NCI-H2081 (cell line): ENCODE measurements at places on chromosomes 2 and 18.

GRCh38 chr2:17373741-17374140 lies 144.5 kb downstream of the RAD51AP2 start:
- DNase-seq: no peak

DNA sequence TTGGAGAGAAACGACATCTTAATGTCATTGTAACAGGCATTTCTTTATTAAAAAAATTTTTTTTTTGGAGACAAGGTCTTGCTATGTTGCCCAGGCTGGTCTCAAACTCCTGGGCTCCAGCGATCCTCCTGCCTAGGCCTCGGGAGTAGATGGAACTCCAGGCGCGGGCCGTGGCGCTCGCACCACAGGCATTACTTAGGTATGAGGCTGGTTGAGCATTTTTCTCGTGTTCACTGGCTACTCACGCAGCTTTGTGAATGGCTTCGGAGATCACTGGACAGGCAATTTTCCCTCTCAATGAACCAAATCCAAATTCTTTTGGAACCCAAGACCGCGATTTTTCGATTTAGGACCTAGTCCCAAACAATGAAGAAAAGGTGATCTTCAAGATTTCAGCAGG lies 795 bp upstream of the TCF7L1 start:
- DNase-seq: no peak

DNA sequence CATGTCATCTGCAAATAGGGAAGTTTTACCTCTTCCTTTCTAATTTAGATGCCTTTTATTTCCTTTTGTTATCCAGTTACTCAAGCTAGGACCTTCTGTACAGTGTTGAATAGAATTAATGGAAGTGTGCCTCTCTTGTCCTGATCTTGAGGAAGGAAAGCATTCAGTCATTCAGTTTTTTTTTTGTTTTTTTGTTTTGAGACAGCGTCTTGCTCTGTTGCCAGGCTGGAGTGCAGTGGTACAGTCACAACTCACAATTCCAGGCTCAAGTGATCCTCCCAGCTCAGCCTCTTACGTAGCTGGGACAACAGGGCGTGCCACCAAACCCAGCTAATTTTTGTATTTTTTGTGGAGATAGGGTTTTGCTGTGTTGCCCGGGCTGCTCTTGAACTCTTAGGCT lies 203.9 kb upstream of the ALPP start:
- DNase-seq: no peak

DNA sequence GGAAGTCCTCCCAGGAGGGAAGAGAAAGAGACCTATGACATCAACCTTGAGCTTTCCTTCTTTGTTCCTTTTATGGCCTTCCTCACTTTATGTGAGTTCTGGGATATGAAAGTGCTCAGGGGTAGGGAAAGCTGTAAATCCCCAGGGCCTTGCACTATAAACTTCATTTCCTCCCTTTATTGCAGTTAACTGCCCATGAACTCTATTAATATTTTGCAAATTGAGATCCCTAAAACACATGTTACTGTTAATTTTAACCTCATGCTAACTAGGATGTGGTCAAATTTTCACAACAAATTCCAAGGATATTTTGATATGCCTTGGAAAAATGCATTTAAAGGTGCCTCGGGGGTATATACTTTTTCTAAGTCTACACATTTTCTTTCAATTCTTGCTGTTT lies 359.9 kb downstream of the OSR1 start:
- DNase-seq: no peak

GRCh38 chr2:65638443-65638842 lies 206.0 kb upstream of the SPRED2 start:
- DNase-seq: no peak

- DNase-seq: peak; percentile 50
Observed at GRCh38 chr2:180033993-180034894, 27.1 kb upstream of the CWC22 start.

DNA sequence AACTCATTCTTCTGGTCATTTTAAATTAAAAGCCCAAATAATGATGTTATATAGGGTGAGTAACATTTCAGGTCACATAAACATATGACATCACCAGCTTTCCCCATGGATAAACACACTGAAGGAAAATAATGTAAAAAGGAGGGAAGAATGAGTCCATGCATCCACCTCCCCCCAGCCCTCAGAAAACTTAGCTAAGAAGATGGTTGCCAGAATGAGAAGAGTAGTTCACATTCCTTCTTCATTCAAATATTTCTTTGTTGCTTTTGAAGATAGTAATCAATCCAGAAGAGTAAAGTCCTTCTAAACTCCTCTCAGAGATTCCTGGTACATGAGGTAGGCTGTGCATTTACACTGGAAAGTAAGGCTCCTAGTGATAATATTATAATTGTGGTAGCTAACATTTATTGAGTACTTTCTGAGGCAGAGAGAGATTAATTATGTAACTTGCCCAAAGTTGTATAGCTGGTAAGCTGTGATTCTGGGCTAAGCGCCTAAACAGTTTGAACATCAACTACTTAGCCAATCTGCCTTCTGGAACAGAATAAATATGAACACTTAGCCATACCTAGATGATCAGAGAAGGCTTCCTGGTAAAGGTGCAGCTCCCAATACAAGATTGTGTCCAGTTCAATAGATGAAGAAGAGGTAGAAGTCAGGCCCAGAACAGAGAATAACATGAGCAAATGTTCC lies 256.7 kb upstream of the FN1 start:
- DNase-seq: no peak
